ENCODE measurements at places on chromosomes 3 and 15.
A peak's percentile ranks its signal among the peaks of the same experiment; 100 is the strongest.

- DNase-seq = peak; percentile 92
Observed at GRCh38 chr15:64731012-64731804, 44.2 kb downstream of the RBPMS2 start.

DNA sequence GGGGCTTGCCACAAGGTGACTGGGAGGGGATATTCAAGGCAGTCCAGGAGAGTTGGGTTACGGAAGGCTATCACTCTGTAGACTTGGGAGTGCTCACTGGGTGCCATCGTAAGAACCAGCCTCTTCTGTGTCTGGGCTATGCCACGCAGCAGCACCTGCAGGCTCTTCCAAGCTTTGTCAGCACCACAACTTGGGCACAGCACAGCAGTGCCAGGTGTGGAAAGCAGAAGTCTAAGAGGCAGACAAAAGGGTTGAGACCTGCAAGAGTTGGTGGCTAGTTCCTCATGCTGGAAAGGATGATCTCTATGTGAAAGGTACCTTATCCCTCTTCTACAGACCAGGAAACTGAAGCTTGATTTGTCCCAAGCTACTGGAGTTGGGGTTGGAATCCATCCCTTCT is 15.8 kb downstream of the CX3CR1 start:
- DNase-seq = no peak

DNA sequence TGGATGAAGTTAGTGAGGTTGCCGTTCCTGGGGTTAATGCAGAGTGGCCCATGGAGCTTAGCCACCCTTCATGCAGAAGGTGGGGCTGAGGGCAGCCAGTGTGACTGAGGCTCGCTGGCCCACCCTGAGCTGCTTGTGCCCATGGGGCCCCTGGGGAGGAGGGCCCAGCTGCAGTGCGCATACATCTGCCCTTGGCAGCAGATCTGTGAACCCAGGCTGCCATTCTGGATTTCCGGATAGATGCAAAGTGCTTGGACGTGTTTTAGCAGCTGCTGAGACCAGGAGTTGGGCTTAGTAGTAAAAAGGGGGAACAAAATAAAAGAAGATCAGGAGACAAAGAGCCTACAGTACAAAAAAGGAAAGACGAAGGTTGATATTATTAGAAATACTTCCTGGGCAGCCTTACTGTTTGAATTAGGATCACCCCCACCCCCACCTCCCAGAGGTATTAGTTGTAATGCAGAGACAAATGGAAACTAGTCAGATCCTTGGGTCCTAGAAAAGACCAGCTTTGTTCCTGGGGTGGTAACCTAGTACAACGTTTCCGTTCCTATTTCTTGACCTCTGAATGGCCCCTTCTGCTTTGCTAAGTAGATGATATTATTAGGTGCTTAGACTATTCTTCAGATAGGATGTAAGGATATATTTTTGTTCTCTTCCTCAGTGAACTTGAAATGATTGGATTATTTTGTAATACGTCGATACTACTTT is 70.2 kb downstream of the IGF1R start:
- no peak for DNase-seq

DNA sequence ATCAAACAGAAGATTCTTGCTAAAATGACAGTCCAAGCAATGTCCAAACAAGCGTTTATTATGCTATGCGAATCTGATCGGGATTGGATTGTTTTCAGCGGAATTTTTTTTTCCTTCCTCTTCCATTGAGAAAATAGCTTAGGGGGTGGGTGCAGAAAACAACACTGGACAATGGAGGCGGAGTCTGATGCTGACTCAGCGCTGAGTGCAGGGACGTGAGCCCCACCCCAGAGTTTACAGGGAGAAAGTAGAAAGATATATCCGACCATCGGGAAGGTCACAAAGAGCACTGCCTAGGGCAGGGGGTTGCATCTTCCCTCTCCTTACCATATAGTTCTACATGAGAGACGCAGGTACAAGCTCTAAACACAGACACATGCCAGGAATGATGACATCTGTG is 117.0 kb downstream of the FOXP1 start:
- DNase-seq = no peak

DNA sequence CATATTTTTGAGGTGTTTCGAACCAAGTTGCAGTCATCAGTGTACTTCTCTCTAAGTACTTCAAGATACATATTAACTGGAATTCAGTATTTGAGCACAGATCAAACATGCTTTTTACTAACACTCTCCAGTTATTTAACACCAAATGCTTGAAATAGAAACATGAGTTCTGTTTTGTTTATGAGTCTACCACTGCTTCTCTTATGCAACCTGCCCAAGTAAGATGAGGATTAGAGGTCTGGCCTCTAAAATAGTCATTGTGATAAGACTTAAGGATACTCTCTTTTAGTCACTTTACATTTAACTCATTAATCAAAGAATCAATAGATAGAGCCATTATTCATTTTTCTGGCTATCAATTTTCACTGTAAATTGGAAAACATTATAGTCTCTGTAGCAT is 156.2 kb upstream of the THRB start:
- DNase-seq = no peak

GRCh38 chr3:193168931-193169330 is 72.1 kb upstream of the PLAAT1 start:
- DNase-seq = no peak

GRCh38 chr15:50138391-50138790 is 19.4 kb upstream of the ATP8B4 start:
- no peak for DNase-seq

DNA sequence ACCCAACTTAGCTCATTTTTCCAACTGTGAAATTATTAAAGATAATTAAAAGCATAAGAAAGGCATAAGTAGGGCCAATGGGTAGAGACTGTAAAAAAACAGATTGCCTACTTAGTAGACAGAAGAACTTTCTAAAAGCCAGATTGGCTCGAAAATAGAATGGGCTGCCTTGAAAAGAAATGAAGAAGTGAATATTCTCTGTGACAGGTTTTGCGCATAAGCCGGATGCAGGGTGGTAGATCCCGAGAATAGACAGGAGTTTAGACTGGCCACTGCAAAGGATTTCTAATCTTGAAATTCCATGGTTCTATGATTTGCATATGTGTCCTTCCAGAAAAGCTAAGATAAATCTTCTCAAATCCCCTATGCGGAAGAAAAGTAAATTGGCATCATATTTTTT is 173.3 kb upstream of the ICE2 start:
- no peak for DNase-seq

DNA sequence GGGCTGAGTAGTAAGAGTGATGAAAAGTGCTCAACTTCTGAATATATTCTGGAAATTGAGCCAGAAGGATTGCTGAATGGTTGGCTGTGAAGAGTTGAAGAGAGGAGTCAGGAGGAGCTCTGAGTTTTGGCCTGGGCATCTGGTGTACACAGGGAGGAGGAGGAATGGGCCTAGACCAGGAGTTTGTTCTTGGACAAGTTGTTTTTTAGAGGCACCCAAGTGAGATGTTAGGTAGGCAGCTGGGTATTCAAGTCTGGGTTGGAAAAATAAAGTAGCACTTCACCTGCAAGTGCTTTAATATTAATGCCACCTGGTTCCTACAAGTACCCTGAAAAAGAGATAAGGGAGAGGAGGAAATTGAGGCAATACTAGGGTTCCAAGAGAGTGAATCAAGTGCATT is 14.7 kb downstream of the BSN start:
- no peak for DNase-seq

- DNase-seq = no peak
Observed at GRCh38 chr15:80816936-80817335, 37.8 kb downstream of the CEMIP start.

DNA sequence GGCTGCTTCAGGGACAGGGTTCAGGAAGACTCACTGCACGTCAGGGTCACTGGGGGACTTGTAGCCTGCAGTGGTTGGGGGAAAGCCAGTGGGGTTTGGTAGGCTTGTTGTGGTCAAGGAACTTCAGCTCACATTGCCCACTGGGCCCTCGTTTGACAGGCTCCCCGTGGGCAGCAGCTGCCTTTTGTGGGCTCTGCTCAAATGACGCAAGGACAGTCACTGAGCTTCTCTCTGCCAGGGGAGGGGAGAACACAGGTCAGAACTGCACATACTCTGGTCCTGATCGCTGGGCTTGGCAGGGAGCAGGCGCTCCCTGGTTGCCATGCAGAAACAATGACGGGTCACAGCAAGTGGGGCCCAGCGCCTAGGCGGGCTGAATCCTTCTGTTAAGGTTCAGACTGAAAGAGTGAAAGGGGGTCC is 45.5 kb downstream of the FAM174B start:
- no peak for DNase-seq

DNA sequence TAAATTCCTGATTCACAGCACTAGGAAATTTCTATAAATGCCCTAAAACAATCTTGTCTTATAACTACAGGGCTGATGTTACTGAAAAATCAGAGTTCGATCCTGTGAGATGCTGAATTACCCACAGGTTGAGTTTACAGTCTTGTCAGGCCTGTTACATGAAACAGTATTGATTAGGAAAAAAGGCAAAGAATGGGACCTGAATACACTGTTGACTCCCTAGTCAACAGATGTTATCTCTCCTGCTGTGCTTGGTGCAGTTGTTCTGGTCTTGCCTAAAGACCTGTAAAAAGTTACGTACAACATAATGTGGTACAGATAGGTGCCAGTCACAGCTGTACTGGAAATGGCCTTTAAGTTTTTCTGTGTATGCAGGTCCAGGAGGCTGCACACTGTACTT is 91.4 kb upstream of the ASB14 start:
- no peak for DNase-seq

DNA sequence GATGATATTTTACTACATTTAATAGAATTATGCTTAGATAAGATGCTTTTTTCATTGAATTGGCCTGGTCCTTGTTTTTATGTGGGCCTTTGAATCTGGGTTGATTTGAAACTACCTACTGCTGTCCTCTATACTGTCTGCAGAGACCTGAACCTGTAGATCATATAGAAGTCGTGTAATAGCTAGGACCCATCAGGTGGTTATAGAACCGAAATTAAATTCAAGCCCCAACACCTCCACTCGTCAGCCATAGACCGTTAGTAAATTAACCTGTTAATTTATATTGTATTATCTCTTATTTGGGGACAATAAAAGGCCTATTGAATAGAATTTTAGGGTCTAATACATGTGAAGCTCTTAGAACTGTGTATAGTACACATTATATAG is 108.4 kb downstream of the MBNL1 start:
- DNase-seq = no peak
